ENCODE measurements at places on chromosomes 1 and 21.

DNA sequence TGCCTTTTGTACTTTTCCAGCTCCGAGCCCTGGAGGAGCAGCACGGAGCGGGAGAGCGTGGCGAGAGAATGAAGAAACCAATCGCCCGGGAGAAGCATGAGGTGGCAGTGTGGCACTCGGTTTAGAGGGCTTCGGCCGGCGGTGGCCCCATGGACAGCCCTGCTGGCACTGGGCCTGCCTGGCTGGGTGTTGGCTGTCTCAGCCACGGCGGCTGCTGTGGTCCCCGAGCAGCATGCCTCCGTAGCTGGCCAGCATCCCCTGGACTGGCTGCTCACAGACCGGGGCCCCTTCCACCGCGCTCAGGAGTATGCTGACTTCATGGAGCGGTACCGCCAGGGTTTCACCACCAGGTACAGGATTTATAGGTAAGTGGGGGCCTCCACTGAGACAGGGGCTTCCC, 59.0 kb downstream of the BRINP2 start:
- no peak for DNase-seq

DNA sequence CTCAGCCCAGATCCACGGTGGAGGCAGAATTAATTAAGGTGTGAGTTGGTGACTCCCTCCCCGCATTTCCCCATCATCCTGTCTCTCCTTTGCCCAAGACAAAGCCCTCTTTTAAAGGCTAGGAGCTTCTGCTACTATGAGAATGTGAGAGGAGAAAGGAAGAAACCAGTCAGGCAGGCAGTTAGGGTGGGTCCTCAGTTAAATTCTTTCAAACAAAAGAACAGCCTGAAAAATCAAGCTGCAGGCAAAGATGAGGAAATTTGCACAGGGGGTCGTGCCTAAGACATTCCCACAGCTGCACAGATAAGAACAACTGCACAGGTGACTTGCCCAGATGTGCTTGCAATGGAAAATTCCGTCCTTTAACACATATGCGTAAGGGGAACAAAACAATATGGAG, 47.6 kb downstream of the SERTAD4 start:
- no peak for DNase-seq

GRCh38 chr1:65832296-65832695, 39.6 kb downstream of the PDE4B start:
- DNase-seq, result peak; percentile 56

DNA sequence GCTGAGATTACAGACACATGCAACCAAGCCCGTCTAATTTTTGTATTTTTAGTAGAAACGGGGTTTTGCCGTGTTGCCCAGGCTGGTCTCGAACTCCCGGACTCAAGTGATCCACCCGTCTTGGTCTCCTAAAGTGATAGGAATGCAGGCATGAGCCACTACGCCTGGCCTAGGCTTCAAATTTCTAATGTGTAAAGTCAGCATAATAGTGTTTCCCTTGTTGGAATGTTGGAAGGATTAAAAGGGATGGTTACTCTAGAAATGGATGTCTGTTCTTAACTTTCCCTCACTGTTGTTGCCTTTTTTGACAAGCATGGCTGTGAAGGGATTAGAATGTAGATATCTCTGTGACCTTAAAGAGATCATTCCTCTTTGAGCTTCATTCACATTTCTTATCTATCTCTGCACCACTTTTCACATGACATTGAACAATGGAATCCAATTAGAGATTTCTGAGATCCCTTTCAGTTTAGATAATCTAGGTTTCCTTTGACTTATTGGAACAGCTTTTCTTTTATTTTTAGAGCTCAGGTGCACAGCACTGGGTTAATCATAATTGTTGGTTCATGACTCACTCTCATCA, 33.7 kb downstream of the NFASC start:
- DNase-seq, result no peak

DNA sequence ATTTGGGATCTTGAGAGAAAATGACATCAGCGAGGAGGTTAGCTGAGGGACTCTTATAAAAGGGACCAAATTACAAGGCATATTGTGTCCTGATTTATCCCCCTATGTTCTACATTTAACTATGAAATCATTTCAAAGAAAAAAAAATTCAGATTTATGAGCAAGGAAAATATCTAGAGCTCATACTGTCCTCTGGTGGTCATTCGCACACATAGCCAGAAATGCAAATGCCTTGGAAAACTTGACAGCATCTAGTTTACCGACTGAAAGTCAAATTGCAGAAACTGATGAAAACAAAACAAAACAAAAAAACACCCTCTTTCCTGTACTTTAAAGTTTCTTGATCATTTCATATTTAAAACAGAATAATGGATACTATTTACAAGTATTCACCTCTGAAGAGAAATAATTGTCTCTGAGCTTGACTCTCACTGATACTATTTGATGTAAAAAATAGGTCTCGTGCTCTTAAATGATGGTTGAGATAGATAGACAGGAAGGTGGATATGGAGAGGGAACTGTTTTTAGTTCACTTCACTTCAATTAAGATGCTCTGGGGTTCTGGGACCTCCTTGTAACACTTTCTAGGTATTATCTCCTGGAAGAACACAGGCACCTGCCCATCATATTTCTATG, 253.8 kb downstream of the PCP4 start:
- DNase-seq, result no peak

GRCh38 chr1:94797291-94797690, 22.9 kb upstream of the SLC44A3 start:
- no peak for DNase-seq

GRCh38 chr1:162387226-162388082, 5.9 kb downstream of the C1orf226 start:
- no peak for DNase-seq

DNA sequence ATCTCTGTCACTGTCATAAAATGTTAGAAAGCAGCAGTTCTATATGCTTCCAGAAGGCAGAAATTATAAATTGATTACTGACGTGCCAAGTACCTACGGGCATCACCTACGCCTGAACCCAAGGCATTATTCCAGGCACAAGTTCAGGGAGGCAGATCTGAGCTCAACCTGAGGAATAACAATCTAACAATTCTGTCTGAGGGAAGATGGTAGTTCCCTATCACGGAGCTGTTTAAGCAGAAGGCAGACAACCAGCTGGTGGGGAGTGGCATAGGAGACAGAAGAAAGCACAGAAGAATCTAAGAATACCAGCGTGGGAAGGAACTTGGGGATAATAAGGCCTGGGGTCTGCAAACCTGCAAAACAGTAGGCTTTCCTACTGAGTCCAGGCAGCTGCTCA, 40.4 kb downstream of the SLC9A1 start:
- no peak for DNase-seq

GRCh38 chr1:230174471-230175162, 107.6 kb downstream of the GALNT2 start:
- DNase-seq, result no peak

DNA sequence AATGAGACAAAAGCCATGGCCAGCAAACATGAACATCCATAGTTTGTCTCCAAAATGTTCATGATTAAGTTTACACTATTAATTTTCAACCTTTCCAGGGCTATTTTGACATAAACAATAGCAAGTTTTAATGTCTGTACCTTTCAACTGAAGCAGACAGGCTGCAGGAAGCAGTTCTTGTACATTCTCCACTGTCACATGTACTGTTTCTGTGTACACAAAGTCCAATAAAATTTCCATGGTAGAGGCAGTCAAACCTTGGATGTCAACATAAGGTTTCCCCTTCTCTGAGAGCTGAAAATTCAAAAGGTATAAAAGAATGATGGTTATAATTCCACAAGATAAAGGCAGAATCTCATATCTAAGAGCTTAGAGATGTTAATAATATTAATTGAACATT, 7.4 kb downstream of the KLHL12 start:
- DNase-seq, result no peak

DNA sequence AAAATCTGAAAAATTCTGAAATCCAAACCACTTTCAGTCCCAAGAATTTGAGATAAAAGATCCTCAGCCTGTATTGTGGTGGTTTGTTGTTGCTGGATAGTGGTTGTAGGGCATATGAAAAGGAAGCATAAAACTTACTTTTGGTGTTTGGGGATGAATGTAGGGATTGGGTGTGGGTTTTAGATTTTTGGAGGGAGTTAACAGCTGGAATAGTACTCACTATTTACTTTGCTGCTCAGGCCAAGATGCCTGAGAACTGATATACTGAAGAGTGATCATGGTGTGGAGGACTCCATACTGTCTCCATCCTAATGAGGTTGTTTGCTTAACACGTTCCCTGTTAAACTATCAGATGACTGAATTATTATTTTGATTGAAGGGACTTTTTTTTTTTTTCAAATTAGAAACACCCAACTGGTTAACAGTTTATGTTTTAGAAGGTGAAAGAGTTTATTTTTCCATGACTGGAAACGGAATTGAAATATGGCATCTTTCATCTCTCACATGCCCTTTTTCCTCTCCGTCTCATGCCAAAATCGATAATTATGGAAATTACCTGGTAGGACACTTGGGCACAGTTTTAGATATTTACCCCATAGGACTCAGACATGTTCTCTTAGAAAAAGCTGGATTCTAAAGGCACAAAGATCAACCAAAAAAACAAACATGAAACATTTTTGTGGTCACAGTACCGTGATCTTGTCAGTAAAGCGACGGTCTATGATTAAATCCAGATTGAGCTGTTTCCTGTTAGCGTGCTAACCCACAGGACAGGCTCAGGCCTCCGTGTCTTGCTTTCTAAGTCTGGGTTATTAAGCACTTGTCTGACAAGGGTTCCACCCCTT, 37.3 kb downstream of the RGL1 start:
- peak; percentile 87 for DNase-seq

- DNase-seq, result peak; percentile 79
These were observed 23.9 kb upstream of the KCTD3 start for GRCh38 chr1:215543191-215543606.

GRCh38 chr1:53918343-53918742, 24.4 kb downstream of the DIO1 start:
- no peak for DNase-seq

DNA sequence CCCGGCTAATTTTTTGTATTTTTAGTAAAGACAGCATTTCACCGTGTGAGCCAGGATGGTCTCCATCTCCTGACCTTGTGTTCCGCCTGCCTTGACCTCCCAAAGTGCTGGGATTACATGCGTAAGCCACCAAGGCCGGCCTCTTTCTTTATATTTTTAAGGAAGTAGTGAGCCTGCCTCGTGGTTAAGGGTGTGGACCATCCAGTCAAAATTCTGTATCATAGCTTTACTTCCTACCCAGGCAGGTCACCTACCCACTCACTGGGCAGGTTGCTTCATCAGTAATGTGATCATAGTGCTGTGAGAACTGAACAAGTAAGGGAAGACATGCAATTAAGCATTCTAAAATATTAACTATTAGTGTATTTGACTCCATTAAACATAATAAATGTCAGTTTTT, 8.1 kb upstream of the ACOT7 start:
- DNase-seq, result no peak

DNA sequence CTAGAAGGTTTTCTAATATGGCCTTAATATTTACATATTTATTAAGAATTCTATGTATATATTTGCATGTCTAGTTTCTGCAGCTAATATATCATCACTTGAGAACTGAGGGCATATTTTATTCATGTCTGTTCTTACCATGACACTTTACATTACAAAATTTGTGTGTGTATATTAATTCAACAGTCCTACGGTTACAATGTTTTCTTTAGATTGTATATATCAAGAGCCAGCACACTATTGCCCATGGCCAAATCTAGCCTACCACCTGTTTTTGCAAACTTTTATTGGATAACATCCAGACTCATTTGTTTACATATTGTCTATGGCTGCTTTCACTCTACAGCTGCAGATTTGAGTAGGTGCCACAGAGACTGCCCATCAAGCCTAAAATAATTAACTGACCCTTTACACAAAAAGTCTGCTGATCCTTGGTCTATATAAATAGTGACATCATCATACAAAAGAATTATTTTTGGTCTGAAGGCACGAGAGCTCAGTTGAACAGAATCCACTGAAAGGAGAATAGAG, 577.4 kb upstream of the PBX1 start:
- DNase-seq, result no peak

DNA sequence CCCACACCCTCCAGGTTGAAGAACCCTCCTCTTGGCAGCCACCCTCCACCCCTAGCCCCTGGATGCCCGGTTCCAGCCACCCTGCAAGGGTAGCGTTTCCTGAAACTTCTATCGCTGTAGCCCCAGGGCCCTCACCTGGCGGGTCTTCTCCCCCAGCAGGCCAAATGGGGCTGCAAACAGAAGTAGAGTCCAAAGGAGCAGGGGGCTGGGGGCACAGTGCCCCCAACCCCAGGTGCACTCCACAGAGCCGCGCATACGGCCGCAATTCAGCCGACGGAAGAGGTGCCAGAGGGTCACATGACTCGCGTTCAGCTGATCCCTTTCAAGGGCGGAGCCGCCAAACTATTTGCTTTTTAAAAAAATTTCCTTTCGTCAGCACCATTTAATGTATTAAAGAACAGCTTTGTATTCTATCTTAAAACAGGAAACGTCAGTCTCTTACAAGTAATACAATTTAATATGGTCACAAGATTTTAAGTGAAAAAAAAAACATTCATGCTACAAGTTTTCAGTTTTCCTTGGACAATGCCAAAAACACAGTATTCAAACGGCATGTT, at the start of gene GLMP:
GLMP (minus strand) TSS at position 289 of the 557 bp plus-strand sequence; CDS start at position 255, 34 bp downstream.
- peak; percentile 54 for DNase-seq

DNA sequence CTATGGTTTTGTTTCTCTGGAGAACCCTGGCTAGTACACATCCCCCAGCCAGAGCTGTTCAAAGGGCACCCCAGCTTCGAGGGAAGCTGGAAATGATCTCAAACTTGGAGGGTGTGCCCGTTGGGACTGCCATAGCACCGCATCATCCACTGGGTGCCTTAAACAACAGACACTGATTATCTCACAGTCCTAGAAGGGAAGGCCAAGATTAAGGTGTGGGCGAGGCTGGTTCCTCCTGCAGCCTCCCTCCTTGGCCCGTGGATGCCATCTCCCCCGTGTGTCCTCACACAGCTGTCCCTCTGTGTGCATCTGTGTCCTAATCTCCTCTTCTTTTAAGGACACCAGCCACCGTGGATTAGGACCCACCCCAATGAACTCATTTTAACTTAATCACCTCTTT, 4.2 kb upstream of the IBA57 start:
- DNase-seq, result no peak

- peak; percentile 58 for DNase-seq
These were observed 19.7 kb upstream of the RIPK4 start for GRCh38 chr21:41786509-41786987.

DNA sequence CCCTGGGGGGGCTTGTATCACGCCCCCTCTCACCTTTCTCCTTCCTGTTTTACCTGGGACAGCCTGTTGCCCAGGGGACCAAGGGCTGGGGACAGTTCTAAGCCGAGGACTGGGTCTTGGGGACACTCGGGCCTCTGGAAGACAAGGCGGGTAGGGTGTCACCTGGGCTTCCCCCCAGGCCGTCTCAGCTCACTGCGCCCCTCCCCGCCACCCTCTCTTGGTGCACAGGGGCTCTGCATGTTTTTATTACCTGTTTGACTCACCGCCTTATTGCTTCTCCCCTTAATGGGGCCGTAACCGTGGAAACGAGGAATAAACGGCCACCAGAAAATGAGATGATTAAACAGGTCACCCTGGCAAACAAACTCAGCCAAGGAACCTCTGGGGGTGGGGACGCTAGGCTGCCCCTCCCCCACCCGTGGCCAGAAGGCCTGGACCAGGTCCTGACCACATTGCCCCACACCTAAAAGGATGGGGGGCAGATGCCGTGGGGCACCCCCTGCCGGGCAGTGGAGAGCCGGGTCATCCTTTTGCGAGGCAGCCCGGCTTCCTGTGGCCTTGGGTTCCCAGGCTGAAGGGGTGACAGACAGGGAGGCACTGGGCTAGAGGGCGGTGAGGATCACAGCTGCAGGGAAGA, 109.9 kb downstream of the CASZ1 start:
- DNase-seq, result no peak

- DNase-seq, result no peak
These were observed 48.0 kb upstream of the LRRC52 start for GRCh38 chr1:165495858-165496205.

GRCh38 chr1:53460666-53461322, 1.6 kb downstream of the DMRTB1 start:
- DNase-seq, result no peak

- no peak for DNase-seq
These were observed 10.4 kb upstream of the WNT3A start for GRCh38 chr1:227996187-227996950.

Measured in stromal cell of bone marrow (primary cell).